ENCODE measurements at places on chromosomes 13 and 19.

GRCh38 chr13:93552596-93552995 lies 326.0 kb downstream of the GPC6 start:
- DNase-seq: no peak

DNA sequence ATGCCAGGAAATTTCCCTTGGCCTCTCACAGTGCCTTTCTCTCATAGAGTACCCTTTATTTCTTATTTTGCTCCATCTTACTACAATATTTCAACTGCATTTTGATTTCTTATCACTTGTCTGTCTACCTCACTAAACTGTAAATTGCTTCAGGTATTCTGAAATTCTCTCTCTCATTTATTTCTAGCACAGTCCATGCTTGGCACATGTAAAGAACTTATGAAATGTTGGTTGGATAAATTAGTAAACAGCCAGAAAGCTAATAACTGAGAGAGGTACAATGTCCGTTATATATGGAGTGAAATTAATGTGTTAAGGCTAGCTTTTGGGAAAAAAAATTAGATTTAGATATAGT lies 138.3 kb upstream of the RFC3 start:
- DNase-seq: no peak

DNA sequence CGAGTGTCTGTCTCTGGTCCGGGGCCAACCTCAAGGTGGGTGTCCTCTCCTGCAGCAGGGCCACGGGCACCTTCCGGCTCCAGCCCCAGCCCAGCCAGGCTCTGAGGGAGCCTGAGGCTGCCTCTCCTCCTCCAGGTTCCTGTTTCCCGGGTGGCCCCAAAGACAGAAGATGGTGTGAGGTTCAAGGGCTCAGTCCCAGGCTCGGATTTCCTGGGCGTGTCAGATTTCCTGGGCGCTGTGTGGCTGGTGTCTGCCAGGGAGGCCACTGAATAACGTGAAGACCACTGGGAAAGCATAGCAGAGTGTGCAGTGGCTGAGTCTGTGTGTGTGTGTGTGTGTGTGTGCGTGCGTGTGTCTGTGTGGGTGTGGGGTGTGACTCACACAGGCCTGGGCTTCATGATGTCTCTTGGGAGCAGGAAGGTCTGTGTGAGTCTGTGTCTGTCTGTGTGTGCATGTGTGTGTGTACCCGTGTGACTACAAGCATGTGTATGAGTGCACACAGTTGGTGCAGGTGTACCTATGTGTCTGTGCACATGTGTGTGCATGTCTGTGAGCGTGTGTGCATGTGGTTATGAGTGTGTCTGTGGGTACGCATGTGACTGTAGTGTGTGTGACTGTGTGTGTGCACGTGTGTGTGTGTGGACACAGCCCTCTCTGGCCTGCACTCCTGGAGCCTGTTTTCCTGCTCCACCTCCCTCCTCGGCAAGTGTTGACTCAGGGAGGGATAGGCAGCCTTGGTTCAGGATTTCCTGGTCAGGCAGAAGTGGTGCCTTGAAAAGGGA lies 28.3 kb downstream of the CEBPA start:
- DNase-seq: peak; percentile 91

GRCh38 chr13:91126806-91127205 lies 220.7 kb upstream of the MIR17HG start:
- DNase-seq: no peak

- no peak for DNase-seq
These were observed 136.4 kb upstream of the PCDH9 start for GRCh38 chr13:67366533-67366932.

- no peak for DNase-seq
These were observed 72.0 kb upstream of the KCTD15 start for GRCh38 chr19:33724721-33725060.

GRCh38 chr19:7934766-7935165 lies 8.7 kb downstream of the TIMM44 start:
- no peak for DNase-seq

DNA sequence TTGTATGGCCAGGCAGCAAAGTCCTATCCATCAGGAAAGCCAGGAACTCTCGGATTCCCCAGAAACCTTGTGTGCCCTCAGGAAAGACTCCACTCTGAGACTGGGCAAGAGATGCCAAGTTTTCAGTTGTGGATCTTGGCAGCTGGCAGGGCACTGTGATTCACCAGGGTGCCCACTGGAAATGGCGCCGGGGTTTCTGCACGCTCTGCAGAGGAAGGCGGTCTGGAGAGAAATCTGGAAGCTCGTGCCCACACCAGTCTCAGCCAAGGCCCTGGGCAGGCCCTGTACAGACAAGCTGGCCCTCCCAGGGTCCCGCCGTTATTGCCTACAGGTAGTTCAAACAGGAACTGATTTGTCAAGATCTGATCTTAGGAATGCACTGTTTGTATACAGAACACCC lies 4.9 kb downstream of the NAPA start:
- DNase-seq: no peak

DNA sequence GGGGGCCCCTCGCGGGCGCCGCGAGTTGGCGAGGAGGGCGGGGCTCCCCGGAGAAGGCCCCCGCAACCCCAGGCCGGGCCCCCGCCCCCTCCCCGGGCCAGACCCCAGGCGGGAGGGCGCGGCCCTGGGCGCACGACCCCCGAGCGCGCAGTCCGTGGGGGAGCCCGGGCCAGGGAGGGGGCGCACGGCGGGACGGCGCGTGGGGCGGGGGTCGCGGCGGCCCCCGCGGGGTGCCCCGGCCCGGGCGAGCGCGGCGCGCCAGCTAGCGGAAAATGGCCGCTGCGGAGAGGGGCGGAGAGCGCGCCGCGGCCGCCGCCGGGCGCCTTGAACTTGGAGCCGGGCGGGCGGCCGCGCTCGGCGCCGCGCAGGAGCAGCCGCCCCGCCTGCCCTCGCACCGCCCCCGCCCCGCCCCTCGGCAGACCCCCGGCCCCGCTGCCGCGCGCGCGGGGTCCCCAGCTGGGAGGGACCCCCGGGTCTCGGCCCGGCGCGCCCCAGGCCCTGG lies 6.4 kb upstream of the NFIC start:
- no peak for DNase-seq

- DNase-seq: no peak
These were observed 258.7 kb upstream of the GPC6 start for GRCh38 chr13:92967923-92968322.

- no peak for DNase-seq
These were observed 3.6 kb downstream of the DACH1 start for GRCh38 chr13:71863254-71863865.

- no peak for DNase-seq
These were observed 144.3 kb upstream of the FREM2 start for GRCh38 chr13:38542601-38543000.

- no peak for DNase-seq
These were observed 12.2 kb downstream of the TPP2 start for GRCh38 chr13:102608974-102609373.

DNA sequence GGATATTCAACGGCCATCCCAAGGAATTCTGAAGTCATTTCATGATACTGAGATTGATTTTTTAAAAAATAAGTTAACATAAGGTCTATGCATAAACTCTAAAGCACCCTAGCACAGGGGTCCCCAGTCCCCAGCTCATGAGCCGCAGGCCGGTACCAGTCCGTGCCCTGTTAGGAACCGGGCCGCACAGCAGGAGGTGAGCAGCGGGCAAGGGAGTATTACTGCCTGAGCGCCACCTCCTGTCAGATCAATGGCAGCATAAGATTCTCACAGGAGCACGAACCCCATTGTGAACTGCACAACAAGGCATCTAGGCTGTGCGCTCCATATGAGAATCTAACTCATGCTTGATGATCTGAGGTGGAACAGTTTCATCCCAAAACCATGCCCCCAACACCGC lies 31.0 kb downstream of the RCBTB1 start:
- no peak for DNase-seq

GRCh38 chr19:52670046-52670445 lies 31.9 kb upstream of the ZNF83 start:
- DNase-seq: no peak

DNA sequence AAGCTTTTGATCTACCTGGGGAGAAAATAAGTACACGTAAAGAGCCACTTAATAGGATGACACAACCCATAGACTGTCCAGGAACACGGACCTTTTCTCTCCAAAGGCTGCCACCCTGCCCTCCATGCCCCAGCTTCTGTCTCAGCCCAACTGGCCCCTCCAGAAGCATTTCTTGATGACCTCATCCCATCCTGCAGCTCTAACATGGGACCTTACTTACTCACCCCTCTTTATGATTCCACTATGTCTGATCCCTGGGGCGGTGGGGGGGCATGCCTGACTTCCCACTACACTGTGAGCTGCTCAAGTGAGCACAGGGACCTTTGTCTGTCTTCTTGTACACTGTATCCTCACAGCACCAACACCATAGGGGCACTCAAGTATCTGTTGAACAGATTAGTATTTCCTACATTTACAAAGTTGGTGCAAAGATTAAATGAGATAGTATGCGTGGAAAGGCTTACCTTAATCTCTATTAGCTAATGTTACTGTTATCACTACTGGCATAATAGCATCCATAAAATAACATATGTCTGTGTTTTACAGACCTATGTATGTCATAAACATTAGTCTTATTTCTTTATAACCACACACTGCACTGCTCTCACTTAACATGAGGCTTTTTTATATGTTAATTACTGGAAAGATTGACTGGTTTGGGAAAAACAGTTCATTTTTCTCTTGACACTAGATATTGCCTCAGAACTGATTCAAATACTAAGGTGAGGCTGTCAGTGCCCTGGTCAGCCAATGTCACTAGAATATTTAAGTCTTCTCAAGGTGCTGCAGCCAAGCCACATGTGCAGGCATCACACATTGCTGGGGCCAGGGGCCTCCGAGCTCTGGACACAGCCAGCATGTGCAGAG lies 100.9 kb downstream of the FOXO1 start:
- no peak for DNase-seq

DNA sequence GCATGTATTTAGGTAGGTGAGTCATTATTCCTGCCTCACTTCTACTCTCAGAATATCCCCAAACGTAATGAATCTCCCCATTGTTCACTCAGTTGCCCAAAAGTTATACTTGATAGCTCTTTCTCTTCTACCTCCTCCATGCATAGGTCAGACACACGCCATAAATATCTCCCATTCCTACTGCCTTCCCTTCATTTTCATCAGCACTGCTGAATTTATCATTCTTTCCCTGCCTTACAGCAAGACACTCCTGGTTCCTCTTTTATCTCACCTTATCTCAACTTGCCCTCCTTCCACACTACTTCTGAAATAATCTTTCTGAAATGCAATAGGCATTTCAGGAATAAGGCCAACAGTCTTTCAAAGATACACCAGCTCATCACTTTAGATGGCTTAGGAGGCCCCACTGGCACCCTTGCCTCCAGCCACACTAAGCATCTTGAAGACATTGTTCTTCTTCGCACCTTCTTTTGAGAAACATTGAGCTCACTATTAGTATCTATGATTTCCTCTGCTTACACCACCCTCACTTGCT lies 333.9 kb downstream of the MYO16 start:
- no peak for DNase-seq

- peak; percentile 90 for DNase-seq
These were observed 9.8 kb downstream of the SIGLEC10 start for GRCh38 chr19:51407511-51408131.

GRCh38 chr13:99878921-99879610 lies 92.5 kb downstream of the ZIC5 start:
- no peak for DNase-seq

GRCh38 chr13:38674208-38674607 lies 12.7 kb upstream of the FREM2 start:
- DNase-seq: no peak

DNA sequence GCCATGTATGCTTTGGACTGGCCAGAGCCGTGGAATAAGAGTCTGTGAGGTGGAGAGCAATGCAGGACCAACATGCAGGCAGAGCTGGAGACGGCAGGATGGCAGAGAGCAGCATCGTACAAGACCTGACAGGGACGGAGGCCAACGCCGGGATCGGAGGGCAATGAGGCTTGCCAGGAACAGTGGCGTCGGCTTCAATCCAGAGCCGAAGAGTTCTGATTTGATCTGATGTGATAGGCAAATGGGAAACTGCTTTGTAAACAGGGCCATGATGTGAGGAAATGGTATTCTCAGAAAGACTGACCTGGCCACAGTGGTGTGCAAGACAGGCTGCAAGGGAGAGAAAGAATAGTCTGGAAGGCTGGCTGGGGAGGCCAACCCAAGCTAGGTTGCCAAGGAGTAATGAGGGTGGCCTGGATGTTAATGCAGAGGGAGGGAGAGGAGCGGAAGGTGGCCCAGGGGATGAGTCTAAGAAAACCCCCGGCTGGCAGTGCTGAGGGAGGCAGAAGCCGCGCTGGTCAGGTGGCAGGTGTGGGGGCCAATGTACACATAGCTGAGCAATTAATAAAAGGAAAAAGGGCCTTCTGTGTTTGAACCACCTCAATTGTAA lies 26.7 kb downstream of the RCBTB2 start:
- no peak for DNase-seq

DNA sequence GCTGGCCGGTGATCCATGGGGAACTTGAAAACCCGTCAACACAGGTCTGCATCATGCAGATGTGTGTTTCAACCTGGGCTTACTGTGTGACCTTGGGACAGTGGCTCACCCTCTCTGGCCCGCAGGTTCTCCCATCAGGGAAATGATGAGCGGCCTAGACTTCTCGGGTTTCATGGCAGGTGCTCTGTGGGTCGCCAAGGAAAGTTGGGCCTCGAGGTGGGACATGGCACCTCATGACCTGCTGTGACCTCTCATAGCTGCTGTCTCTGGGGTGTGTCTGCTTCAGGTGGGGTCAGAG lies 50.8 kb upstream of the NFIC start:
- no peak for DNase-seq

DNA sequence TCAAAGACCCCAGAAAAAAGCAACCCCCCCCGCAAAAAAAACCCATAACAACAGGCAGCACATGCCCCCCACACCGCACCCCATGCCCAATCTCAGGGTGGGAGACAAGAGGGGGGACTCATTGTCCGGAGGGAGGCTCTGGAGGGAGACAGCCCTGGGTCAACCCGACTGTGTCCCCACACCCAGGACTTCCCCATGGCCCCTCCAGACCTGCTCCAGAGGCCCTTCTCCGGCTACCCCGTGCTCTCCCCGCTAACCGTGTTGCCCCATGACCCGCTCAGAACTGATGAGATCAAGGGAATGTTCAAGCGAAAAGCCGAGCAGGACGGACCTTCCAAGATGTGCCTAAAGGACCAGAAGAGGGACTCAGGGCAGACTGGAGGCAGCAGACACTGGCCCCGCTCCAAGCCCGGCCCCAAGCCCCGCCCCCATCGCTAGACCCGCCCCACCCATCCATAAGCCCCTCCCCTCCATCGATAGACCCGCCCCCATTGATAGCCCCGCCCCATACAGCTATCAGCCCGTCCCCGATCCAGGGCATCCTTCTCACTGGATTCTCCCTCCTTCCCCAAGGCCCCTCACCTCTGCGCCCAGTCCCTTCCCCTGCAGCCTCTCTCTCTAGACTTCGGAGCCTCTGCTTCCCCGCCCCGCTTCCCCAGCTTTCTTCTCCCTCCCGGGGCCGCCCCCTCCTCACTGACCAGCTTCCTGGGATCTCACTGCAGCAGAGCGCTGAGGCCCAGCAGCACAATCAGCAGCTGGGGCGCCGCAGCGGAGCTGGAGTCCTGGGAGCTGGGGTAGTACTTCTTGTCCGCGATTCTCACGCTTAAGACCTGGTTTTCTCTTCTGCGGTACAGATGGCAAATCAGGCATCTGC lies 2.2 kb downstream of the BST2 start:
- no peak for DNase-seq

Measured in HL-60 (cell line).